Activated CD8-positive, alpha-beta memory T cell treated with anti-CD3 and anti-CD28 coated beads for 1 hour (primary cell): ENCODE measurements at places on chromosomes 3 and 15.

DNA sequence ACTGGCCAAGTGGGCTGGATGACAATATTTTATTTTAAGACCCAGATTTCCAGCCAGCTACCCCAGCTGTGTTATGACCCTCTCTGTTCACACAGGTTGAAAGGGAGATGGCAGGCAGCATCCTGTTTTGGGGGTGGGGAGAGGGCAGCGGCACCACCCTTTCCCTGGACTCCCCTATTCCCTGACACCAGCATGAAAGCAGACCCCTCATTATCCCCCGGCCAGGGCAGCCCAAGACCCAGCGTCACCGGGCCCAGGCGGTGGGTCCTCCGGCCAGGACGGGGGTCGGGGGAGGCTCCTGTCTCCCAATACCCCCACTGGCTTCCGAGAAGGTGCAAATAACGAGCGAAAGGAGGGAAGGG, 127.6 kb upstream of the MEF2A start:
- DNase-seq, result no peak

GRCh38 chr3:132843851-132844553, 121.8 kb upstream of the NPHP3 start:
- no peak for DNase-seq

- no peak for DNase-seq
These were observed 454.6 kb upstream of the ARPP21 start for GRCh38 chr3:35184775-35185174.

DNA sequence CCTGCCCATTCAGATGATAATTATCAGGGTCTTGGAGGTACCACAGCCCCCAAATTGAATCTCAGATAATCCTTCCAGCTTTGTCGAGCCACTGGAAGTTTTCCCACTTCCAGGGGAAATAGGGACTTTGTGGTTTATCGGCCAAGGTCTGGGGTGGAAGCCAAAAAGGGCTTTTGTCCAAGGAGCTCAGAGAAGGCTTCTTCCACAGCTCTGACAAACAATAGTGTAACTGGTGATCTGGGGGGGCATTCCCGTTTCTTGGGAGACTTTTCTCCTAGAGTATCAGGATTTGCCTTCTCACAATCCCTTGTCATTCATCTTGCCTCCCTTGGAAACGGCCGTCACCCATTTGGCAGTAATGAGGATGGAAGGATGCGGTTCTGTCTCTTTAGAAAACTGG, 18.4 kb downstream of the SRGAP3 start:
- DNase-seq, result no peak

DNA sequence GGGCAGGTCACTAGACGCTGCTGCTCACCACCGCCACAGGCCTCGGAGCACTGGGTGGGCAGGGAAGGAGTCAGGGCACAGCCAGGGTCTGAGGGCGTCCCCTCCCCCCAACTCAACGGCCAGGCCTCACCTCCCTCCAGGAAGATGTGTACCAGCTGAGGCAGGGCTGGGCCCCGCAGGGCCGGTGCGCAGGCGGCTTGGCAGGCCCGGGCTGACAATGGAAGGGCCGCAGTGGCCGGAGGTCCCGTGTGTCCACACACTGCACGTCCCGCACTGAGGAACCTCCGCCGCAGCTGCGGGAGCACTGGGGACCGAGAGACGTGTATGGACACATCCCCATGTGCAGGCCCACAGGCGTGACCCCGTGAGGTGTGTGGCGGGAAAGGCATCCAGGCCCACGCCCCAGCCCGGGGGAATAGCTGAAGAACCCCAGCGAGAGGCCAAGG, 47.4 kb downstream of the ADAMTS7 start:
- no peak for DNase-seq

- no peak for DNase-seq
These were observed 163.8 kb upstream of the MBNL1 start for GRCh38 chr3:152104847-152105415.

GRCh38 chr3:64295594-64295993, 70.3 kb upstream of the PRICKLE2 start:
- no peak for DNase-seq

DNA sequence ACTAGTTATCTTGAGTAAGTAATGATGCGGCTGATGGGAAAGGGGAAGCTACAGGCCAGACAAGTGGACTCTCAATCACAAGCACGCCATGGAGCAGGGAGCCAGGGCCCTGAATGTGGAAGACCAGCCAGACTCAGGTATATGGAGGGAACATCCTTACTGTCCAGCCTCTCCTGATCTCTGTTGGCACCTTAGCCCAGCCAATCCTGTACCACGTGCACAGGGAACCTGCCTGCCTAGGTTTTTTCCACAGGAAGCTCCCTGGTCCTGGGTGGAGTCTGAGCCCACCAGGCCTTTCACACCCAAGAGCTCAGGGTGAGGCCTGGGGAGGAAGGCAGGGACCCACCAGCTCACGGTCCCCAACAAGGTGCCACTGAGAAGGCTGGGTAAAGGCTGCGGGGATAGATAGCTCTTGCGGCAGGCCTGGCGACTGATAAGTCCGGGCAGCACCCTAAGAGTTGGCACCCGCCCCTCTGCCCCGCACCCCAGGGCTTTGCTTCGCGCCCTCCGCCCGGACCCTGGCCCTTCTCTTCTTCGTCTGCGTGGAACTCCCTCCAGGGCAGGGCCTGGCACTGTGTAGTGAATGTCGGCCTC, 933 bp upstream of the APEH start:
- no peak for DNase-seq

- no peak for DNase-seq
These were observed 21.7 kb downstream of the THSD4 start for GRCh38 chr15:71136793-71137518.

DNA sequence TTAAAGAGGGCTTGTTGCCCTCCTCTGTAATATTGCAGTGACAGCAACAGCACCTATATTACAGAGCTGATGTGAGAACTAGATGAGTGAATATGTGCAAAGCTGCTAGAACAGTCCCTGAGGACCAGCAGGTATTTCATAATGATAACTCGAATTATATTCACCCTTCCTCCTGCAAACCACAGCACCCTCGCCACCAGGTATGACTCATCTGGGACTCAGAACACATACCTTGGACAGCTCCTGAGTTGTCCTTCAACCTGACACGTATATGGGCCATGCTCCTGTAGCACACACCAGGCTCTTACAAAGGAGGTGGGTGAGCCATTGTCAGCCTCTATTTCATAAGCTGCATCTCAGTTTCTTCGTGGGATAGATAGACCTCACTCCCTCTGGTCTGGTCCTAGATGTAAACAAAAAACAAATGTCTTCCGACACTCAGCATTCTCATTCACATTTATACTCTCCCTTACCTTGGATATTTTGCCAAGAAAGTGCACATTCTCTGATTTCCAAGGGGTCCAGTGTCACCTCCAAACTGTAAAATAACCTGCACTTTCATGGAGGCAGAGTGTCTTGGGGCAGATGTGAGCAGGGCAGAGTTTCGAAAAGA, 124.5 kb downstream of the TLE3 start:
- DNase-seq, result no peak

- no peak for DNase-seq
These were observed 267.6 kb upstream of the MDFIC2 start for GRCh38 chr3:70580021-70580420.

GRCh38 chr3:119342176-119342575, 48.0 kb downstream of the ARHGAP31 start:
- DNase-seq, result no peak

DNA sequence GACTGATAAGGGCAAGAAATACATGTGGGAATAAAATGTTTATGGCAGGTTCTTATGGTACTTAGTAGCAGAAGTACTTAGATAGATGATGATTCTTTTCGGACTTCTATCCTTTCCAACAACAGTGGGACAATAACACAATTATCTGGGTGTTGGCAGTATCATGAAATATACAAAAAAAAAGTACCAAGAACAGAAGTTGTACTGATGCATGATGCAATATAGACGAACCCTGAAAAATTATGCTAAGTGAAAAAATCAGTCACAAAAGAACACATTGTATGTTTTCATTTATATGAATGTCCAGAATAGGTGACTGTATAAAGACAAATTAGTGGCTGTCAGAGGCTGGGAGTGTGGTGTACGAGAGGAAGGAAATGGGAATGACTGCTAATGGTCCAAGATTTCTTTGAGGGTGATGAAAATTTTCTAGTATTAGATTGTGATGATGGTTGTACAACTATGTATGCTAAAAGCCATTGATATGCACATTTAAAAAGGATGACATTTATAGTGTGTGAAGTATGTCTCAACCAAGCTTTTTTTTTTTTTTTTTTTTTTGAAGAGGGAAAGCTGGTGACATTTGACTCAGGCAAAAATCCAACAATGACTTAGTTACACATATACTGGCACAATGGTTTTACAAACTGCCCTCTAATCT, 20.0 kb downstream of the PDE12 start:
- DNase-seq, result no peak

- DNase-seq, result no peak
These were observed 35.8 kb downstream of the SCG5 start for GRCh38 chr15:32677238-32677750.

- no peak for DNase-seq
These were observed 36.3 kb upstream of the TSC22D2 start for GRCh38 chr3:150371741-150372254.

GRCh38 chr3:114690911-114691310, 397.1 kb downstream of the TIGIT start:
- DNase-seq, result no peak

DNA sequence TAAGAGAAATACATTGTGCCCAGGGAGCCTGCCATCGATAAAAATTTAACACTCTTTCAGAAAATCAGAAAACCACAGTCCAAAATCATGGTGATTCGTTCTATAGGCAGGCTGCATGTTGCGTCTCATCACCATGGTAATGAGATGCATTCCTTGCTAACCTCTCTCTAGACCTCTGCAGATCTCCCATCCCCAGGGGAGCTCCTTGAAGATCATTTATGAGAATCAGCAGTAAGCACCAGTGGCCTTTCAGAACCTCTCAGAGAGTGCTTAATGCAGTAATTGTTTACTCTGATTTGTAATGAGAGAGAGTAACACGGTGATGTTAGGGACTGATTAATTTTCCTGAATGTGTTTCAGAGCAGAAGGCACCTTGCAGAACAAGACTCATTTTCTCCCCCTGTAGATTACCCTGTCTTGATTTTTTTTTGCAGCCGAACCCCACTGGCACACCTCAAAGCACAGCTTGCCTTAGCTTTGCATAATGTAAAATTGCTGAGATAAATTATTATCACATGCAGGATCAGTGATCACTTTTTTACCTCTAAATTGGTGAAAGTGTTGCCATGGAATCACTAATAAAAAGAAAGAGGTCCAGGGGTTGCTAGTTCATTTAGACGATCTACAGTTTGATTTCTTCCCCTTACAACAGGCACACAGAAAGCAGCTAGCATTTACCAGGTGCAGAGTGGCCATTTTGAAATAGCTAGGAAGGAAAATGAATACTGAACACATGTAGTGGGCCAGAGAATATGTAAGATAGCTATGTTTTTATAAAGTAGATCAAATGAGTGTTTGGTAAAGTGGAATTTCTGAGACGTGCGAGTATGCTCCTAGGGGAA, 98.9 kb upstream of the CHL1 start:
- no peak for DNase-seq

- no peak for DNase-seq
These were observed 22.6 kb downstream of the BHLHE40 start for GRCh38 chr3:5001805-5002173.

DNA sequence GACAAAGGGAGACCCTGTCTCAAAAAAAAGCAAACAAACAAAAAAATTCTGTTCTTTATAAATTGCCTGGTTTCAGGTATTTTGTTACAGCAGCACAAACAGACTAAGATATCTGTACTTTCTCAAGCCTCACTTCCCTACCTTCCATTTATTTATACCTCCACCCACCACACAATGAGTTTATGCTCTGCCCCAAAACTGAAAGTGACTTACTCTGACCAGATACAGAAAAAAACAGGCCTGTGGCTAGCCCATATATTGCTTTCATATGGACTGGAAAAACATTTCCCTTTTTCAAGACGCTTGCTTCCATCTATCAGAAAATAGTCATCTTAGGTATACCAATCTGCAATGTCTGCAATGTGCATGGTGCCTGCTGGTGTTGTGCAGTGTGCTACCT, 8.7 kb upstream of the GPD1L start:
- DNase-seq, result no peak

GRCh38 chr15:38708672-38709180, 144.1 kb upstream of the RASGRP1 start:
- DNase-seq, result no peak

GRCh38 chr3:23537101-23537551, 268.6 kb upstream of the UBE2E1 start:
- DNase-seq, result no peak

DNA sequence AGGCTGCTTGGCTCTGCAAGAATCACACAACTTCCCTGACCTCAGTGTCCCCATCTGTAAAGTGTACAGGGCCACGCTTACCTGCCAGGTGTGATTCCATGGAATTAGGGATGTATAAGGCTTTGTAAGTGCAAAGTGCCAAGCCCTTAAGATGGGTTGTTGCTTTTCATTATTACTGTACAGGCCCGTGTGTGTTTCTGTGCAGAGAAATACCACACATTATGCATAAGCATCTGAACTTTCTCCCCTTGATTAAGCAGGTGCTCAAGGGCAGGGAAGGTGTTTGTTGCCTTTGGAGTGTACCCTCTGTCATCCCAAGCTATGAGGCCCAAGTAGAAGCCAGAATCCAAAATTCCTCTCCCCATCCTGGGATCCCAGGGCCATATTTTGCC, 13.6 kb upstream of the HRH1 start:
- no peak for DNase-seq

DNA sequence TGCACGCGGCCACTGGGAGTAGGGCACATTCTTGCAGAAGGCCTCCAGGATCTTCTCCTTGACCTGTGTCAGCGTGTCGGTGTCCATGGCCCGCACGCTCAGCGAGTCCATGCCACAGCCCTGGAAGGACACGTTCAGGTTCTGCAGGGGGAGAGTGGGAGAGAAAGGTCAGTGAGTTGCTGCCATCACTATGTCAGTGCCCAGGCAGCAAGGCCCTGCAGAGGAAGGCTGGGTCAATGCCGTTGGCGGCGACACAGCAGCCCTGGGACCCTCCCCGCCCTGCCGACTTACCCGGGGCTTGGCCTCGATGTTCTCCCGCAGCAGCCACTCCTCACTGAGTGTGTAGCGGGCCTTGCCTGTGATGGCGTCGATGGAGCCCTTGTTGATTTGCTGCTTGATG, 19.8 kb downstream of the H1-8 start:
- no peak for DNase-seq

GRCh38 chr3:192904632-192905289, 12.9 kb downstream of the MB21D2 start:
- no peak for DNase-seq

DNA sequence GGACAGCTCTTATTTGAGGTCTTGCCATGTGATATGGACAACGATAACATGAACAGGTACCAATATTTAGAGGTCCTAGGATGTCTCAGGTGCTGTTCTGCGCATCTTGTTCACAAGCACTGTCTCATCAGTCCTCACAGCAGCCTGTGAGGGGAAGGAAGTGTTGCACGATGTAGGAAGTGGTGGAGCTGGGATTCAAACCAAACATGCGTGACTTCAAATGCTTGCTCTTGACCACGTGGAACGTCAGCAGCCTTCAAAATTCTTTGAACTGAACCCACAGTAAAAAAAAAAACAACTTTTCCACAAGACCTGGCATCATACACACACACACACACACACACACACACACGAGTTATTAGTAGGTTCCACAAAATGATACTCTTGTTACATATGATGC, 153.4 kb upstream of the SMAD3 start:
- DNase-seq, result peak; percentile 11
